Uterus (tissue), 4 donors: ENCODE measurements at places on chromosomes 3 and 15. TPM values are rescaled to one million over a fixed set of nuclear protein-coding genes. Genes with fewer than 3 reads are reported as not detected.

GRCh38 chr3:100081986-100082692, 32.2 kb downstream of the FILIP1L start:
- H3K27me3 ChIP-seq, result no peaks in the 10 kb centered on the region
- no peak overlapping the region for H3K4me3 ChIP-seq
- H3K27ac ChIP-seq, result no peak overlapping the region
- DNase-seq, result no peak

DNA sequence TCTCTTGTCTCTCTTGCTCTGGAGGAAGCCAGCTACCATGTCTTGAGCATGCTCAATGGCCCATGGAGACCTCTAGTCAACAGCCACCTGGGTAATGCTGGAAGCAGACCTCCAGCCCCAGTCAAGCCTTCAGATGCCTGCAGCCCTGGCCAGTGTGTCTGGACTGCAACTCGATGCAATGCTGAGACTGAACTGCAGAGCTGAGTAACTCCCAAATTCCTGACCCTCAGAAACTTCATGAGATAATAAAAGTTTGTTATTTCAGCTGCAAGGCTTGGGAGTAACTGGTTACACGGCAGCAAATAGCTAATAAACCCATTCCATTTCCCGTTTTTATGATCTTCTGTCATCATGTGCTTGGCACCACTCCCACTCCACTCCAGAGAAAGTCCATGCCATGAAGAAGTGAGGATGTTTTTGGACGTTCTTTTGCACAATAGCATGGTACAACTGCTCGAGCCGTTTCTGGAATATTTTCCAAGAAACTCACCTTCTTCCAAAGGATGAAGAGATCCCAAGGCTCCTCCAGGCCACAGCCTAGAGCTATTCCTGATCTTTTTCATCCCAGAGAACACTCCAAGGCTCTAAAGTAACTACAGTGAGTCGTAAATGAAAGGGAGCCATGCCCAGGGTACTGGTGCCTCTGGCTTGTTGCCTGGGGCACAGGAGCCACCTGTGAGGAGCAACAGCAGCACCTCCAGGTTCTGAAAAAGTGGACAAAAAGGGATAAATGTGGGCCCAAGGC, 72.0 kb upstream of the KLF13 start:
- H3K27ac ChIP-seq, result no peak overlapping the region
- peak; percentile 53 for DNase-seq
- no peaks in the 10 kb centered on the region for H3K27me3 ChIP-seq
- no peaks in the 10 kb centered on the region for H3K4me1 ChIP-seq
- H3K4me3 ChIP-seq, result no peak overlapping the region
- H3K36me3 ChIP-seq, result no peaks in the 10 kb centered on the region

DNA sequence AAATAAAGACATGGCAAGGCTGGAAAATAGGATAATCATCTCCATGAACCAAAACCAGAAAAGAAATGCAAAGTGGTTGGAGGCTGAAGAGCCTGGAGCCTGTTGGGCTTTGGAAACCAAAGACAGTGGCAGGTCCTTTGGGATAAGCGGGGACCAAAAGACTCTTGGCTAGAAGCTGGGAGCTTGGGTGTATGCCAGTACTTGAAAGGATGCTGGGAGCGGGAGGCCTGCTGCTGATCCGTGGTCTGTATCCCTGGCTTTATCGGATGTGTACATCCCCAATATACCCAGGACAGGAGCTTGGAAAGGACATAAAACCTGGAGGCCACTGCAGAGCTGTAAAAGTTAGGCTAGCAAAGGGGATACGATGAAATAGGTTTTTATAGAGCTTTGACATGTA, 1.3 kb upstream of the CHRNB4 start:
- H3K27me3 ChIP-seq, result no peaks in the 10 kb centered on the region
- DNase-seq, result no peak
- peaks cover 10% of the 10 kb centered on the region for H3K4me1 ChIP-seq
- no peak overlapping the region for H3K27ac ChIP-seq
- no peaks in the 10 kb centered on the region for H3K36me3 ChIP-seq

The GPR15 gene
- not detected for total RNA-seq
